ENCODE measurements at places on chromosomes 7 and 10.

DNA sequence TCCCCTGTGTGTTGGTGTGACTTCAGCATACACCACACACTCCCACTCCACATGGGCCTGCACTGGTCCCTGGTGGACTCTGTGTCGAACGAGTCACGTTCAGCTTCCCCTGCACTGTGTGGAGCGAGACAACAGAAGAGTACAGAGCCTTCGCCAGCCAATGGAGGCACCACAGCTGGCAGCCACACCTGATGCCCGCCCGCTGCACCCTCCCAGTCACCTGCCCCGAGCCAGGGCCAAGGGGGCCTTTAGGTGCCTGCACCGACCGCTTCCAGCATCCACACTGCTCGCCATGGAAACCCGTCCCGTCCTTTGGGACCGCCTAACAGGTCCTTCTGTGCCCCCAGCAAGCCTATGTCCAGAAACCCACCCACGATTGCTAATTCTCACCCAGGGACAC lies 9.2 kb downstream of the FOXL3 start:
- DNase-seq = no peak

DNA sequence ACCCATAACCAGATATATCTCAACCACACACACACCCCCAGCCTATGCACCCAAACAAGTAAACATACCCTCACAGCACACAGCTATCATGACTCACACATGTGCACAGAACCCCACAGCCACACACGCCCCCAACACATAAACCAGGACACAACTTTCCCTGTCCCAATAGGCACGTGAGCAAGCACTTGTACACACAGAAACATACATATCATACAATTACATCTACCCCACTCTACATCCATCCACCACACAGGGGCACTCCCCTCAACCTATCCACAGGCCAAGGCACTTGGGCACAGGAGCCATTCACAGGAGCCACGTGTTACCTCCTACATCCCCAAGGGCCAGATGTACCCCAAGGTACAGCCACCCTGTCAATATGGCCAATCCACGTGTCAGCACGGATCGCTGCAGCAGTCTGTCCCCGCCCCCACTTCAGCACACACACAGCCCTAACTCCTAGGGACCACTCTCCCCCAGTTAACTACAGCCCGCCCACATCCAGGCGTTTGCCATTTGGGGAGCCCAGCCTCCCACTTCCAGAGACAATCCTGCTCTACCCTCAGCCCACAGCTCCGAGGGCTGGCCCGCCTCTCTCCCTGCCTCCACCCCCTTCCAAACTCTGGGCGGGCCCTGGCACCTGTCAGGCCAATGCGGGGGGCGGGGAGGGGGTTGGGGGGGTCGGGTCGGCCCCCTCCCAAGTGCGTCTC lies 163.5 kb downstream of the SH3PXD2A start:
- no peak for DNase-seq

- no peak for DNase-seq
Measured at GRCh38 chr7:155656891-155657290, 12.4 kb downstream of the RBM33 start.

DNA sequence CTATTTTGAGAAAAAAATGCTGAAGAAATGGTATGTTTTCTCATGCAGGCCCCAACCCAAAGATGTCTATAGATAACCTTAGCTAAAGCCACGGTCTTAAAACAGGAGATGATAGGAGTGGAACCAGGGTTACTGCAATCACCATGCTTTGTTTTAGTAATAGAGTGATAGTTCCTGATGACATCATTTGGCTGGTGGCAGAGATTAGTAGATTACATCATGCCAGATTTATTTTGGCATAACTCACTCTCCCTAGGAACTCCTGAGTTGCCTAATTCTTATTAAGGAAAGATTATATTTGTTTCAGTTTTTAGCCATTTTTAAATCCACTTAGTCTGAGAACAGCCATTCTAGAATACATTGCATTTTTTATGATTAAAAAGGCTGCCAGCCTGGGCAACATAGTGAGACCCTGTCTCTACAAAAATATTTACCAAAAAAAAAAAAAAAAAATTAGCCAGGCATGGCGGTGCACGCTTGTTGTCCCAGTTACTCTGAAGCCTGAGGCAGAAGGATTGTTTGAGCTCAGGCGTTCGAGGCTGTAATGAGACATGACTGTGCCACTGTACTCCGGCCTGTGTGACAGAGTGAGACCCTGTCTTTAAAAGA lies 17.8 kb downstream of the ENO4 start:
- no peak for DNase-seq

- DNase-seq = no peak
Measured at GRCh38 chr7:137987968-137988367, 13.9 kb downstream of the CREB3L2 start.

DNA sequence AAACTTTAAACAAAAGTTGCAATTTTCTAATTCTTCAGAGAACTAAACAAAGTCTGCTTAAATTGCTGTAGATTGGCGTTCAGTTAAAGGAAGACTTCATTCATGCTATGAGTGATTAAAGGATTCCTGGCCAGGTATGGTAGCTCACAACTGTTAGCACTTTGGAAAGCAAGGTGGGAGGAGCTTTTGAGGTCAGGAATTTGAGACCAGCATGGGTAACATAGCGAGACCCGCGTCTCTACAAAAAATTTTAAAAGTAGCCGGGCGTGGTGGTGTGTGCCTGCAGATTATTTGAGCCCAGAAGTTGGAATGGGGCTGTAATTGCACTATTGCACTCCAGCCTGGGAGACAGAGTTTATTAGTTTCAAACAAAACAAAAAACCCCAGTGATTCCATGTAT lies 13.5 kb upstream of the SCRN1 start:
- DNase-seq = no peak

DNA sequence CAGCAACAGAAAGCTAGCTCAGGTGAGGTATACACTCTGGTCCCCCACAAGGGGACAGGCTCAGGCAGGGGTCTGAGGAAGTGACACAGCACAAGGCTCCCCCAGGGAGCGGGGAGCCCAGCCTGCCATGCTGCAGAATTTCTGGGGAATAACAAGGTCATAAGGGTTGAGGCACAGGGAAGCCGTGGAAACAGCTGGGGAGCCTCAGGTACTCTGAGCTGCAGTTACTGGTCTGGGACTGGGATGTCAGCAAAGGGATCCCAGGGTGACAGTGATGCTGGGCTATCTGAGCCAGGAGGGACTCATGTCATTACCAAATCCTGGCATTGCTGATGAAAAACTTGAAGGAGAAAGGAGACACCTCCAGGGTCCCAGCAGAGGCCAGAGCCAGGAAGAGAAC lies 64.4 kb upstream of the NANOS1 start:
- DNase-seq = no peak

All from anterior cingulate cortex (tissue), 58 donors.